ENCODE measurements at places on chromosomes 16 and 17. TPM values are rescaled to one million over a fixed set of nuclear protein-coding genes. Genes with fewer than 3 reads are reported as not detected.

GRCh38 chr16:77985111-77985510 lies 37.2 kb upstream of the CLEC3A start:
- DNase-seq: no peak

Gene DPEP2NB
- total RNA-seq: not detected

Gene CD300LB
- not detected for total RNA-seq

Gene SLFN12
- total RNA-seq: 48.6 TPM

- DNase-seq: peak; percentile 15
Observed at GRCh38 chr17:5762191-5762590, 177.9 kb upstream of the NLRP1 start.

DNA sequence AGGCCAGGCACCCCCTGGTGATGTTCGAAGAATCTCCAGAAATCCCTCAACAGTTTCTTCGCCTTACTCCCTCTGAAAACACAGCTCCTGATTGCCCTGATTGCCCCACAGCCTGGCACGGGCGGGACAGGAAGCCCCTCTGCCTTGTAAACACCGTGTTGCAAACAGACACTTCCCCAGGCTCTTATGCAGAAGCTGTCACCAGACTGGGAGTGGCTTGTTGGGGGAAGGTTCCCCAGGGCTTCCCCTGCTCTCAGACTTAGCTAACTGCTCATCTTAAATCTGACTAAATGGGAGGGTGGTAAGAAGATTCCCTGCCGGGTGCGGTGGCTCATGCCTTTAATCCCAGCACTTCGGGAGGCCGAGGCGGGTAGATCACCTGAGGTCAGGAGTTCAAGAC lies 11.2 kb downstream of the PIK3R5 start:
- DNase-seq: no peak

DNA sequence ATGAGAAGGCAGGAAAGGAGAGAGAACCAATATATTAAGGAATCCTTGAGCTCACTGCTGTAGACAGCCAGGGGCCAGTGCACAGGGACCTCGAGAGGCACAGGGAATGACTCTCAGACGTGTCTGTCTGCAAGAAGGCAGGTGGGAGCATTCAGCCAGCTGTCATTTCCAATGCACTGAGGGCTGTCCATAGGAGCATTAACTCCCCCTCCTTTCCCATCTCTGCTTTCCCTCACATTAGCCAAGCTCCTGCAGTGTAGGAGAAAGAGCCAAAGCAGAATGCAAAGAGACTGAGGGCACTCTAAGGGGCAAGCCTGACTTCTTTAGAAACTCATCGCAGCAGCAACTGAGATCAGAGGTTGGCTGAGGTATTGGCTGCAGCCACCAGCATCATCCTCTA lies 218.3 kb downstream of the CDH13 start:
- DNase-seq: no peak

DNA sequence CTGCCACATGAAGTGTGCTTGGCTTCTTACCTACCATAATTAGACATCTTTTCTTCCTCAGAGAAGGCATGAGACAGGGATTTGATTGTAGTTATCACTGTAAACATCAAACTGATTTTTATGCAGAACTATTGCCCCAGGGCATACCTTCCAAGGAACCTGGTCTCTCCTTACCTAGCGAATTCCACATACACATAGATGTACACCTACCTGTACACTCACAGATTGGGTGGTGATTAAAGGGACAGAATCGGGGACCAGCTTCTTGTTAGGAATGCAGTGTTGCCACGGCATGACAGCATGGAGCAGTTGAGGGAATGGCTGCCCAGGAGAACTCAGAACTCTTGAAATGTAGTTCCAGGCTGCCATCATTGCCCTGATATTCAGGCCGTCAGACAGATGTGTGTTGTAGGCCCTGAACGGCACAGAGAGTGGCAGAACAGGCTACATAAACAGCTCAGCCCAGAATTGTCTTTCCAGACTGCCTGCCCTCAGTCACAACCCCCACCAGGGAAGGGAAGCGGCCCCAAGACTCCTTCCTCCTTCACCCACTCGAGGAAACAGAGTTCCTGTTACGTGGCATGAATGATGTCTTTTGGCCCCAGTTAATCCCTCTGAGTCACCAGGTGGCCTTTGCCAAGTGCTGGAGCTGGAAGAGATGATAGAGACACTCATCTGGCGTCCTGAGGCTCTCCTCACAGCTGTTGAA lies 17.8 kb upstream of the NAGLU start:
- DNase-seq: peak; percentile 98

- peak; percentile 94 for DNase-seq
Observed at GRCh38 chr17:57868007-57868909, 18.4 kb upstream of the MRPS23 start.

DNA sequence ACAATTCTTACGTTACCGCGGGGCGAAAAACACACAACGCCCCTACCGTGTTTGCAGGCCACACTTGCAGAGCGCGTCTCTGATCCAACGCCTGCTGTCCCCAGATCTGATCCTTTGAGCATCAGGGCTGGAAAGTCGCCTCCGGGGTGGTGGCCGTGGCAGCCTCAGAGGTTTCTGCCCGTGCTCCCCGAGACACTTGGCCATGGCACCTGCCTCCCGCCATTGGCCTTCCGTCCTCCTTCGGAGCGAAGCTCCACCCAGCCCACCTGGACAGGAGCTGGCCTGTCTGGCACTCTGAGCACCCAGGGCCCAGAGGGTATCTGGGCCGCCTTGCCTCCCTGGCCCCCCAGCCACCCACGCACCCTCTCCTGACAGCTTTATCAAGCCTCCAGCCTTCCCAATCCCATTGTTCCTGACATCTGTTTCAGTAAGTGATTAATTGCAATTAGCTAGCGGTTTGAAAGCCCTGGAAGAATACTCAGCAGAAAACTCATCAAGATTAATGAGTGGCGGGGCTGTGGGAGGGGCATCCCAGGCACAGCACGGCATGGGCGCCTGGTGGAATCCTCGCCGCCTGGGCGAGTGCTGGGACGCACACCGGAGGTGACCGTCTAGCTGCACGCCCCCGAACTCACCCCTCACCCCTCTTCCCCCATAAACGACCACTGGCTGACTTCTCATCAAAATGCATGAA lies 181.5 kb upstream of the GSE1 start:
- DNase-seq: no peak

GRCh38 chr16:27083861-27084261 lies 17.1 kb downstream of the C16orf82 start:
- no peak for DNase-seq

DNA sequence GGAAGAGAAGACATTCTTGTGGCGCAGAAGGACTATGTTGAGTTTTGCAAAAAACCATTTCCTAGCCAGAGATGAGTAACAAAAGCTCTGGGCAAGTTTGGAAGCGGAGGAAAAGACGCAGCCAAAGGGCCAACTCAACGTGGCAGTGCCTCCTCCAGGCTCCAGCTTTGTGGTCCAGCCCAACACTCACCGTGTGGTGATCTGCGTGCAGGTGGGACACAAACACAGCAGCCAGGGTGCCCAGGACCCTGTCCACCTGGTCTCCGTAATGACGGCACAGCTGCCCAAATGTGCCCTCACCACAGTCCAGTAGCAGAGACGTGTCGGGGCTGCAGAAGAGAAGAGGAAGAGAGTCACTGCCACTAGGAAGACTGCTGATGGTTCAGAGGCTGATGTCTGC lies 21.5 kb downstream of the ELAC2 start:
- DNase-seq: no peak

GRCh38 chr16:19810817-19811731 lies 73.6 kb downstream of the GPRC5B start:
- peak; percentile 95 for DNase-seq

GRCh38 chr17:19670908-19671307 lies 22.4 kb downstream of the ALDH3A2 start:
- no peak for DNase-seq

Gene KRTAP1-5
- total RNA-seq: 34.8 TPM

GRCh38 chr16:26365161-26365940 lies 673.6 kb downstream of the HS3ST4 start:
- DNase-seq: no peak

- no peak for DNase-seq
Observed at GRCh38 chr17:3695723-3696411, at the start of gene P2RX5. Gene P2RX5, minus strand, starts transcription at chr17:3696155. Its CDS starts 150 bp downstream, at chr17:3696005.

Gene KRTAP16-1
- not detected for total RNA-seq

- no peak for DNase-seq
Observed at GRCh38 chr17:63993368-63993985, 4.7 kb upstream of the PRR29 start.

Gene CDC42EP4
- total RNA-seq: 16.1 TPM

GRCh38 chr17:5976251-5976650 lies 93.9 kb upstream of the WSCD1 start:
- DNase-seq: no peak

- no peak for DNase-seq
Observed at GRCh38 chr16:68077866-68078700, 7.1 kb upstream of the NFATC3 start.

Gene PTGES3L
- total RNA-seq: 2.2 TPM

DNA sequence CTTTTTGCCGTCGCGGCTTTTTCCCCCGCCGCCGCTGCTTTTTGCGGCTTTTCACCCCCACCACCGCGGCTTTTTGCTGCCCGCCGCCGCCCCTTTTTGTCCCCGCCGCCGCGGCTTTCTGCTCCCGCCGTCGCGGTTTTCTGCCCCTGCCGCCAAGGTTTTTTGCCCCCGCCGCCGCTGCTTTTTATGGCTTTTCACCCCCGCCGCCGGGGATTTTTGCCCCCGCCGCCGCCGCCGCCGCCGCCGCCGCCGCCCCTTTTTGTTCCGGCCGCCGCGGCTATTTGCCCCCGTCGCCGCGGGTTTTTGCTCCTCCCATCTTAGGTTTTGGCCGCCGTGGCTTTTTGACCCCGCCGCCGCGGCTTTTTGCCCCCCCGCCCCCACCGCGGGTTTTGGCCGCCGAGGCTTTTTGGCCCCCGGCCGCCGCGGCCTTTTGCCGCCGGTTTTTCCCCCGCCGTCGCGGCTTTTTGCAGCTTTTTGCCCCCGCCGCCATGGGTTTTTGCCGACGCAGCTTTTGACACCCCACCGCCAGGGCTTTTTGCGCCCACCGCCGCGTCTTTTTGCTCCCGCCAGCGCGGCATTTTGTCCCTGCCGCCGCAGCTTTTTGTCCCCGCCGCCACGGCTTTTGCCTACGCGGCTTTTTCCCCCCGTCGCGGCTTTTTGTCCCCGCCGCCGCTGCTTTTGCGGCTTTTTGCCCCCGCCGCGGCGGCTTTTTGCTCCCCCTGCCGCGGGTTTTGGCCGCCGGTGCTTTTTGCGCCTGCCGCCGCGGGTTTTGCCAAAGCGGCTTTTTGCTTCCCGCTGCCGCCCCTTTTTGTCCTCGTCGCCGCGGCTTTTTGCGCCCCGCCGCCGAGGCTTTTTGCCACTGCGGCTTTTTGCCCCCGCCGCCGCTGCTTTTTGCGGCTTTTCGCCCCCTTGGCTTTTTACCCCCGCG lies 519.4 kb upstream of the WSB1 start:
- DNase-seq: no peak

DNA sequence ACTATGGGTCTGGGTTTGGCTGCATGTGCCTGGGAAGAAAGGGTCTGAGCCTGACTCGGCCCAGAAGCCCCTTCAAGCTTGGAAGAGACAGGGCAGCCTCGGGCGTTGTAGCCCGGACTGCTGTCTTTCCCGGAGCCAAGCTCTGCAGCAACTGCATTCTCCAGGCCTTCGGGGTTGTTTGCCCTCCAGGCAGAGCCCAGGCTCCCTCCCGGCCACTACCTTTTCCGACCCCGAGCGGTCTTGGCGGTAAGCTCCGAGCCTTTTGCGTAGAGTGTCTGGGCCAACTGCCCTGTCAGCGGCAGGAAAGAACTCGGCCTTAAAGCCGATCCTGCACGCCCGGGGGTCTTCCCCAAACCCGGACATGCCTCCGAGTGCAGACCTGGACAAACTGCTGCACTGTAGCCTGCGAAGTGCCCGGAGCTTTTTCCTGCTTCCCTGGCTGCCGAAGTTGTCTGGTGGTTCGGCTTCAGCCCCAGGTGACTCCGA lies 1.3 kb downstream of the LHX1 start:
- DNase-seq: no peak

- no peak for DNase-seq
Observed at GRCh38 chr16:363110-363765, 7.1 kb downstream of the MRPL28 start.

Measured in IMR-90 (cell line).